Dermis microvascular lymphatic vessel endothelial cell (primary cell): ENCODE measurements at places on chromosomes 12 and 14. TPM values are rescaled to one million over a fixed set of nuclear protein-coding genes. Genes with fewer than 3 reads are reported as not detected.

DNA sequence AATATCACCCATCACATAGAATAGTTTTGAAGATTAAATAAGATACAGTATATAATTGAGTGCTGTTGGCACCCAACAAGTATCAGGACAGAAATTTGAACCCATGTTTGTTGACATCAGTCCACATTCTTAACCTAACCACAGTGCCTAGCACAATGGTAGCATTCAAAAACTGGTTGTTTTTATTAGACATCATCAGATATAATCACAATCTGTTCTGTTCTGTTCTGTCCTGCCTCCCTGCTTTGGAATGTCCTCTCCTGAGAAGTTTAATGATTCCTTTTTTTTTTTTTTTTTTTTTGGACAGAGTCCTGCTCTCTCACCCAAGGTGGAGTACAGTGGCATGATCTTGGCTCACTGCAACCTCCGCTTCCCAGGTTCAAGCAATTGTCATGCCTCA, 476.6 kb downstream of the RMST start:
- DNase-seq: no peak

- no peak for DNase-seq
Observed at GRCh38 chr14:99670361-99671234, 13.5 kb upstream of the CYP46A1 start.

GRCh38 chr14:59075506-59075905, 113.0 kb upstream of the DAAM1 start:
- no peak for DNase-seq

GRCh38 chr12:96237465-96238077, 43.4 kb downstream of the ELK3 start:
- DNase-seq: peak; percentile 93

- no peak for DNase-seq
Observed at GRCh38 chr12:74441872-74442271, 95.8 kb upstream of the ATXN7L3B start.

- DNase-seq: peak; percentile 55
Observed at GRCh38 chr12:12788131-12788530, 2.7 kb downstream of the APOLD1 start.

DNA sequence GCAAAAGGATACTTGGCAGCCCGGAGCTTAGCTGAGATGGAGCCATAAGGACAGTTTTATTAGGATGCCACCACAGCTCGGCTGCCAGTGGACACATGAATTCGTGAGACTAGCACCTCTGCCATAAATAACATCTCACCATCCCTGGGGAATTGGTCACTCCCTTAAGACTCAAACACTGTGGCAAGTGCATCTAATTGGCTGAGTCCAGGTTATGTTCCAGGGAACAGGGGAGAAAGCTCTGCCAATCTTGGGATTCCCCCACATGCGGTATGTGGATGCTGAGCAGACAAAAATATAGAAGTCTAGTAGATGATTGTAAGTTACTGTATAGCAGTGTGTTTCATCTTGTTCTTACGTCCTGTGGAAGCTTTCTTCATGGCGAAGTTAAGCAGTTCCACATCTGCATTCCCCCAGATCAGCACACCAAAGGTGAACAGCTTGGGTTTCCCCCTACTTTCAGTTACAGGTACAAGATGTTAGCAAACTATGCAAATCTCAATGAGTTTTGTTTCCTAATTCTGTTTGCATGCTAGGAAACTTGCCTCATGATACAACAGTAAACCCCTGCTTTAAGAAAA, 131.1 kb downstream of the ETV6 start:
- no peak for DNase-seq

DNA sequence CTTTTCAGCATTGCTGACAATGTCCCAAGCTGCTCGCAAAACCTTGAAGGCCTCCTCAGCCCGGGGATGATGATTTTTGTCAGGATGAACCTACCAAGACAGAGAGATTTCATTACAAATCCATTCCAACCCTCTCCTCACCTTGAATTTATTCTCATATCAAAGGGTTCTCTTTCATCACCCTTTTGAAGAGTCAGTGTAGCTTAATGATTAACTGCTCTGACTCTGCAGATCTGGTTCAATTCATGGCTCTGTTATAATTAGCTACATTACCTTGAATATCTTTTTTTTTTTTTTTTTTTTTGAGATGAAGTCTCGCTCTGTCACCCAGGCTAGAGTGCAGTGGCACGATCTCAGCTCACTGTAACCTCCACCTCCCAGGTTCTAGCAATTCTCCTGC, 5.6 kb downstream of the ORMDL2 start:
- DNase-seq: no peak

- DNase-seq: no peak
Observed at GRCh38 chr12:25072906-25073650, 121.9 kb downstream of the DNAI7 start.

DNA sequence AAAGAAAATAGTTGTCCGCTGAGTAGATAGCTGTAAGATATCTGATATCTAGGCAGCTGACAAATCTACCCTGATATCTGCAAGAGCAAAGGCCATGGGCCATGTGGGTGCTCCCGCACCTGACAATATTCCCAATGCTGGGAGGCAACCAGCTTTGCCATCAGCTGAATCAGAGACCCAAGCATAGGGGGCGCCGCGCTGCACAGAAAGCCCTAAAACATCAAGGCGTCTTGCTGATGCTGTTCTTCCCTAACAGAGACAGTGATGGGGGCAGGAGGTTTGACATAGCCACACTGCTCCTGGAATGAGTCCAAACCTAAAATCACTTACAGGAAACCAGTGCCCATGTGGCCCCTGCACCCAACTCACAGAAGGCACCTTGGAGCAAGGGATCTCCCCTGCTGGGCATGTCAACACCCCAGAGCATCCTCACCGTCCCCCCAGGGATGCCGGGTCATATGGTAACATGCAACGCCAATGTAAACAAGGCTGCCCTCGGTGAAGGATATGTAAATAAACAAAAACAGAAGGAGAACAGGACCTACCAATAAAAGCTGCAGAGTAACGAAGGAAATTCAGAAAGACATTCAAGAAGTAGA, 199.5 kb downstream of the TMEM132D start:
- no peak for DNase-seq

DNA sequence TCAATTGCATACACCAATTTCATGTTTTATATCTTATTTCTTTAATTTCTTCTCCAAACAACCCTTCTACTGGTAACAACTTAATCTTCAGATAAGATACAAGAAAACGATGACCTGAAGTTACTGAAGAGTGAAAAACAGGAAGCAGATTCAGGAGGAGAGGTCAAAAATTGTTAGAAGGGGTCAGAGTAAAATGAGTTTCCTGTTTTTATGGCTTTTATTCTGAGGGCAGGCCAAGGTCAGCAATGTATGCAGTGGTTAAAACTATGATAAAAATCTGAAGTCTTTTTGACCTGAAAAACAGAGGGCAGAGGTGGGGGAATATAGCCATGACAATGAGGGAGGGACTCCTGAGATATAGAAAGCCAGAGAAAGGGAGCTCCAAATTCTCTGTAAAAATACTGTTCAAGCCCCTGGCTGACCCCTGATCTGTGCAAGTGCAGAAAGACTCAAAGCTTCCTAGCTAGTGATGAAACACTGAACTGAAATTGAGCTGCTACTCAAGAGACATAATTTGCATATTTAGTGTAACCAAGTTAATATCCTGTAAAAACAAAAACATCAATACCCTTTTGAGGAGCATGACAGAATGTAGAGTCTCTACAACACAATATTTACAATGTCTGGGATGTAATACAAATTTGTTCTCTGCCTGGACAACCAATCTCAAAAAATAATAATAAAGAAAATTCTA, 514.3 kb upstream of the SEL1L start:
- DNase-seq: no peak

- no peak for DNase-seq
Observed at GRCh38 chr14:101444116-101444515, 117.2 kb upstream of the DIO3 start.

DNA sequence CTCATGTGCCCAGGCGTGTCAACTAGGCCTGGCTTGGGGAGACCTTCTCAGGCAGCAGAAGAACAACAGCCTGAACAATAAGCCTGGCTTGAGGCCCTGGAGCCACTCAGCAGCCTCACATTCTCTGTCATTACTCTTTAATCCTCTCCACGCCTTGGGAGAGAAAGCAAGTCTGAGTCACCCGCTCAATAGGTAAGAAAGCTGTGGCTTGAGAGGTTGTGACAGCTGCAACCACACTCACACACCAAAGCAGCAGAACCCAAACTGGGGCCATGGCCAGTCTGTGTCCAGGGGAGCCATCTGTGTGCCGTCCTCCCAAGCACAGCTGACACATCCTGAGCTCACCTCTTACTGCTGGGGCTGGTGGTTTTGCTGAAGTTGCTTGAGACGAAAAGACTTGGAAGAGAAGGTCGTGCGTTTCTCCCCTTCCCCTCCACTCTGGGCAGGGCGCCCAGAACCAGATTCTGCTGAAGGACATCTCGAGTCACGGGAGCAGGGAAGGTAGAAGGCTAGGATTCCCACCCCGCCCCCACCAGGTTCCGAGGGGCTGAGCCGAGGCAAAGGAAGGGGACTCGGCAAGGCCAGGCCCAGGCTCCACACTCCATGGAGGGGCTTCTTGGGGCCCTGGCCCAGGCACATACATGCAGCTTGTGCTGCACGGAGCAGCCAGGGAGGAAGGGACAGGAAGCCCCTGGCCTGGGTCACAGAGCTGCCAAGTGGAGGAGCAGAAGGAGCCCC, 5.5 kb downstream of the TMEM63C start:
- DNase-seq: no peak

The KRT77 gene
- total RNA-seq: not detected in 2 replicates

The FOXA1 gene
- total RNA-seq: not detected in 2 replicates

The RTL1 gene
- total RNA-seq: not detected in 2 replicates

The KIF5A gene
- total RNA-seq: under 0.01 TPM in 2 replicates

The CBX5 gene
- 30.9 and 31.9 TPM in 2 replicates for total RNA-seq

The CLEC2A gene
- not detected in 2 replicates for total RNA-seq

The CTSG gene
- not detected in 2 replicates for total RNA-seq

The ZC3H10 gene
- total RNA-seq: 2.7 and 3.3 TPM in 2 replicates

The DIO2 gene
- total RNA-seq: under 0.01 TPM in 1 of 2 replicates, not detected in the other

The KRT73 gene
- total RNA-seq: not detected in 2 replicates
